ENCODE measurements at places on chromosomes 16 and 17. TPM values are rescaled to one million over a fixed set of nuclear protein-coding genes. Genes with fewer than 3 reads are reported as not detected.
A peak's percentile ranks its signal among the peaks of the same experiment; 100 is the strongest.

GRCh38 chr17:74117999-74118421 is 85.5 kb upstream of the RPL38 start:
- no peaks in the 10 kb centered on the region for H3K36me3 ChIP-seq
- H3K4me1 ChIP-seq, result no peaks in the 10 kb centered on the region
- peaks cover 5% of the 10 kb centered on the region for H3K27me3 ChIP-seq
- DNase-seq, result no peak
- no peak overlapping the region for H3K4me3 ChIP-seq

DNA sequence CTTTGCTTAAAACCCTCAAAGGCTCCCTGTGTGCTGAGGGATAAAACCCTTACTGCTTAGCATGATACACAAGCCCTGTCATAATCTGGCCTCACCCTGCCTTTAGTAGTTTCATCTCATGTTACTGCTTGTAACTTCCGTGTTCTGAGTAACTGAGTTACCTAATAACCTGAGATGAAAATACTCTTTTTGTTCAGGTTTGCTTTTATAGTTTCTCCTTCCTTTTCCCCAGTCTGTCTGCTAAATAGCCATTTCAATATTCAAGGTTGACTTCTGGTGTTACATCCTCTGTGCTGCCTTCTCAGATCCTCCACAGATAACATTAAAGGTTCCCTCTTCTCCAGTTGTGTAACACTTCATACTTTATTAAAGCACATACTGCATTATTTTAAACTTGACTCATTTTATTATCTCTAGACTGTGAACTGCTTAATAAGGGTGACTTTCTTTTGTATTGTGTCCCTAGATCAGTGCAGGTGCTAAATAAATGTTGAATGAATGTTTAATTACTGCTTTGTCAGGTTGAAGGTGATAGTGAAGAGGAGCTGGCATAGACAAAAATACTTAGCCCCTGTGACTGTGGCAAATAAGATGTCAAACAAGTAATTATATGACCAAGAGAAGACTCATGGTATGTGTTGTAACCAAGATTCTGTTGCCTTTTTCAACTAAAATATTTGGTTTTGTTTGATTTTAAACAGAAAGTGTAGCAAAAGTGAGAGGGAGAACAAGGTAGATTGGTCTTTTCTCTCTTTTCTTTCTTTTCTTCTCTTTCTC is 47.8 kb downstream of the NFAT5 start:
- DNase-seq, result peak; percentile 40
- peaks cover 3% of the 10 kb centered on the region for H3K36me3 ChIP-seq
- no peaks in the 10 kb centered on the region for H3K27me3 ChIP-seq
- peaks cover 2% of the 10 kb centered on the region for H3K4me1 ChIP-seq
- H3K4me3 ChIP-seq, result no peak overlapping the region
- peak overlapping the region; percentile 33 for H3K27ac ChIP-seq

DNA sequence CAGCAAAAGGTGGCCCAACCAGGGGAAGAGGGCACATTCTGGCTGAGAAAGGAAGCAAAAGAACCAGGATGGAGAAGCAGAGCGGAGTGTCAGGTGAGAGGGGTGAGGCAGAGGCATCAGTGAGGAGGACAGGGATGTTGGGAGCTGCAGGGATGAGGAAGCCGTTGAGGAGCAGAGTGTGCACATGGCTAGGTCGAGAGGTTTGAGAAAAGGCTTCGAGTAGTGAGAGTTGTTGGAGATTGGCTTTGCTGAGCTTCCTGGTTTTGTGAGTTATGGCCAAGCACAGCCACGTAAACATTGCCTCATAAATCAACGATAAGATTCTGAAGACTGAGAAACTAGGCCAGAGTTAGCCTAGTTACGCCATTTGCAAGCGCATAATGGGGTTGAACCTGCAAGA is 26.9 kb downstream of the DNAH2 start:
- DNase-seq, result peak; percentile 19
- H3K36me3 ChIP-seq, result no peaks in the 10 kb centered on the region
- H3K27ac ChIP-seq, result no peak overlapping the region
- peaks cover 4% of the 10 kb centered on the region for H3K4me1 ChIP-seq
- H3K4me3 ChIP-seq, result no peak overlapping the region

GRCh38 chr16:3787924-3788661 is 70.8 kb upstream of the TRAP1 start:
- H3K27me3 ChIP-seq, result no peaks in the 10 kb centered on the region
- DNase-seq, result no peak
- H3K4me3 ChIP-seq, result no peak overlapping the region
- no peak overlapping the region for H3K27ac ChIP-seq

DNA sequence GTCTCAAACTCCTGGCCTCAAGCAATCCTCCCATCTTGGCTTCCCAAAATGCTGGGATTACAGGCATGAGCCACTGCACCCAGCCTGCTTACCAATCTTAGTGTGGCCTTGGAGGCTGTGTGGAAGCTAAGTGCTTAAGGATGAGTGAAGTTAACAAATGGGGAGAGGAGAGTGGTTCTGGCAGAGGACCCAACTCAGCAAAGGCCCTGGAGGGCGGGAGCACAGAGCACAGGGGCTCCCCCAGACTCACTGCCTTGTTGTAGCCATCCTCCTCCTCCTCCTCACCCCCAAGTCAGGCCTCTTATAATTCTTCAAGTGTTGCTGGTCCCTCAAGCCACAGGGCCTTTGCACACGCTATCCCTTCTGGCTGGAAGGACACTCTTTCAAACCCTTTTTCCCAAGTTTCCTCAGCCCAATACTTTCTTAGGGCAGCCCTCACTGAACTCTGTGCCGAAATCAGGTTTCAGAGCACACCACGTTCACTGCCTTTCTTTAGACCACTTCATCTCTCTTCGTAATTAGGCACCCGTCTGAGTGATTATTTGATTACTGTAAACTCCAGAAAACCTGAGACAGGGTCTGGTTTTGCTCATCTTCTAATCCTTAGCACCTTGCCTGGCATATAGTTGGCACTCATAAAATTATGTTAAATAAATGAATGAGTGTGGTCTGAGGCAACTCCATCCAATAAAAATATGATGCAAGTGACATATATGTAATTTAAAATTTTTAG is 23.4 kb downstream of the NGFR start:
- no peak for DNase-seq
- H3K27me3 ChIP-seq, result no peaks in the 10 kb centered on the region
- no peaks in the 10 kb centered on the region for H3K36me3 ChIP-seq
- no peak overlapping the region for H3K4me3 ChIP-seq

DNA sequence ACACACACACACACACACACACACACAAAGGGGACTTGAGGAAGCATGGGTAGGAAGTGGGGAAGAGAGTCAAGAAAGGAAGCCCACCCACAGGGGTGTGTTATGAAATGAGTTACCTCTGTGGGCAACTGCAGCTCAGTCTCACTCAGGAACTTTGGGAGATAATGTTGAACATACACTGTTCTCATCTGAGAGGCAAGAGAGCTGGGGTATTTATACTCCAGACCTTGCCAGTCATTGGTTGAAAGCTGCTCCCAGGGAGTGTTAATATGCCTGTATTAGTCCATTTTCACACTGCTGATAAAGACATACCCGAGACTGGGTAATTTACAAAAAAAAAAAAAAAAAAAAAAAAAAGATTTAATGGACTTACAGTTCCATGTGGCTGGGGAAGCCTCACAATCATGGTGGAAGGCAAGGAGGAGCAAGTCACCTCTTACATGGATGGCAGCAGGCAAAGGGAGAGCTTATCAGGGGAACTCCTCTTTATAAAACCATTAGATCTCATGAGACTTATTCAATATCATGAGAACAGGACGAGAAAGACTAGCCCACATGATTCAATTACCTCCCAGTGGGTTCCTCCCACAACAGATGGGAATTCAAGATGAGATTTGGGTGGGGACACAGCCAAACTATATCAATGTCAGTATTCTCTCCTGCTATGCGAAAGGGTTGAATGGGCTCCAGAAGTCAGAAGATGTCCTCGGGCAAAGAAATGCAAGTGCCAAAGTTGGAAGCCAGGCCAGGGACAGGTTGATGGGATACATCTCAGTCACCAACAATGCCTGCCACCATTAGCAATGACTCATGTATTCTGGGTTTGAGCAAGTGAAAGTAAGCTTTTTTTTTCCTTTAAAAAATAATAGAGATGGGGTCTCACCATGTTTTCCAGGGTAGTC is 270.5 kb downstream of the MRTFB start:
- H3K27ac ChIP-seq, result no peak overlapping the region
- H3K27me3 ChIP-seq, result no peaks in the 10 kb centered on the region
- DNase-seq, result no peak
- no peak overlapping the region for H3K4me3 ChIP-seq
- H3K4me1 ChIP-seq, result no peaks in the 10 kb centered on the region

DNA sequence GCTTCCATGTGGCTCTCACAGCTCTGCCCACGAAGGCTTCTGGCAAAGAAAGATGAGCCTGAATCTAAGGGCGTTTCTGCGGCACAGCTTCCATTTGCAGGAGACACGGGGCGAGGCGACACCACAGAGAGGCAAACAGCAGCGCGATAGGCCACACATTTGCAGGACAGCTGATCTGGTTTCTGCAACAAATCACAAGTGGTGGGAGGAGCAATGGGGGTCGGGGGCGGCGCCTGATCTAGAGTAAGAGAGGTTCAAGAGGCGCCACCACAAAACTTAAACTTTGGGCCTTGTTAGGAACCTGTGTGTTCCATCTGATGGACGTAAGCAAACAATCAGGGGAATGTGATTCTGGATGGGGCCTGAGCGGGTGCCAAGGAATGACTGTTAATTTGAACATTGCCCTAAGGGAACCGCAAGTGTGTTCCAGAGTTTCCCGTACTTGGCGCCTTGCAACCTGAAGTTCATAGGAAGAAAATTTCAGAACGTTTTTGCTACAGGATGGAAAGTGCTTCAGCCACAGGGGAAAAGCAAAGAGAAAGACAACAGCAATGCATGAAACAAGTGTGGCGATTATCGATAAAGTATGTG is 18.9 kb upstream of the ENPP7 start:
- DNase-seq, result no peak
- no peak overlapping the region for H3K4me3 ChIP-seq
- H3K27ac ChIP-seq, result no peak overlapping the region
- peaks cover 3% of the 10 kb centered on the region for H3K4me1 ChIP-seq
- H3K27me3 ChIP-seq, result no peaks in the 10 kb centered on the region

DNA sequence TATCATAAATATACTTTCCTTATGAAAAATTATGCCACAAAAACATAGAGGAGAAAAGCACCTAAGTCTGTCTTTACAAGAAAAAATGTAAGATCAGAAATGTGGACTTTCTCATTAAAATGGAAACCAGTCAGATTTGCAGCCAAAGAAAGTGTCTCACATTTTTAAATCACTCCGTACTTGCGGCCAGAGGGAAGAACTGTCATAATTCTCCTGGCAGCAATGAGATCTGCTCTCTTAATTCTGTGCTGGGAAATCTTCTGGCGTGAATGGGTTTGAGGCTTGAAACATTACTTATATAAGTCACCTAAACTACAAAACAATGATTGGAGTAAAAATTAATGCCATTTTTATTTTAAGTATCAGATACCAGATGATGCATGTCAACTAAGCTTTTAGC is 10.7 kb downstream of the C16orf95 start:
- no peak overlapping the region for H3K4me3 ChIP-seq
- H3K27me3 ChIP-seq, result no peaks in the 10 kb centered on the region
- no peak for DNase-seq
- H3K27ac ChIP-seq, result no peak overlapping the region
- H3K36me3 ChIP-seq, result no peaks in the 10 kb centered on the region
- no peaks in the 10 kb centered on the region for H3K4me1 ChIP-seq

DNA sequence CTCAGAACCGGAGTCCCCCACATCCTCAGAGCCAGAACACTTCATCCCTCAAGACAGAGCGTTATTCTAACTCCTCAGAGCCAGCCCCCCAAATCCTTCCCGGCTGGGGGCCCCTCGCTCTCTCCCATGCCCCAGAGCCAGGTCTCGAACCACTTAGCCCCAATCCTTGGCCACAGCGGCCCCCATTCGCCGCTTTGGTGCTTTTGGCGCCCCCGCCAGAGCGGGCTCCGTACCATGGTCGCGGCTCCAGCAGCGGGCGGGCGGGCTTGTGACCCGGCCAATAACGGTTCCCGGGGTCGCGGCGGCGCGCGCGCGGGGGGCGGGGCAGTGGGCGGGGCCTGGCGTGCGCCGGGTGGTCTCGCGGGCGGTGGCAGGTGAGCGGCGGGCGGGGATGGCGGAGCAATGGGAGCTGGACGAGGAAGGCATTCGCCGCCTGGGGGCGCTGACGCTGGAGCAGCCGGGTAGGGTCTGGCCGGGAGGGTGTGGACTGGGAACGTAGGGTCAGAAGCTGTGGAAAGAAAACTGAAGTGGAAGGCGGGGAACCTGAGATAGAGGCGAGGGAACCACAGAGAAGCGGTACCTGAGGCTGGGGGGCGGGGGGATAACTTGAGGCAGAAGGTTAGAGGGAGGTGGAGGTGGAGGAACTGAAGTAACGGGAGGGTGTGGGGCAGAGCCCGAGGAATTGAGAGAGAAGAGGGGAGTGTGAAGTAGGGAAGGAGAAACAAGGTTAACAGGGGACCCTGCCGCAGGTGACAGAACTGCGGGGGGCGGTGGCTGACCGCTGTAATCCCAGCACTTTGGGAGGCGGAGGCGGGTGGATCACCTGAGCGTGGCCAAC is at the start of the genes KCTD19 and LRRC36:
TSS of gene KCTD19 (minus strand) at position 270 of the 838 bp plus-strand sequence. CDS start at position 236, 34 bp downstream.
TSS of gene LRRC36 (plus strand) at position 344 of the 838 bp plus-strand sequence. CDS start at position 392, 48 bp downstream.
- no peaks in the 10 kb centered on the region for H3K4me1 ChIP-seq
- no peaks in the 10 kb centered on the region for H3K27me3 ChIP-seq
- H3K27ac ChIP-seq, result no peak within 1 kb of the TSS

GRCh38 chr17:75535119-75535537 is 9.6 kb downstream of the LLGL2 start:
- H3K27me3 ChIP-seq, result no peaks in the 10 kb centered on the region
- no peak overlapping the region for H3K4me3 ChIP-seq
- H3K4me1 ChIP-seq, result no peaks in the 10 kb centered on the region

GRCh38 chr16:76835339-76835738 is 355.7 kb upstream of the MON1B start:
- H3K4me3 ChIP-seq, result no peak overlapping the region
- no peaks in the 10 kb centered on the region for H3K27me3 ChIP-seq
- no peak overlapping the region for H3K27ac ChIP-seq
- no peak for DNase-seq
- no peaks in the 10 kb centered on the region for H3K36me3 ChIP-seq
- H3K4me1 ChIP-seq, result no peaks in the 10 kb centered on the region

DNA sequence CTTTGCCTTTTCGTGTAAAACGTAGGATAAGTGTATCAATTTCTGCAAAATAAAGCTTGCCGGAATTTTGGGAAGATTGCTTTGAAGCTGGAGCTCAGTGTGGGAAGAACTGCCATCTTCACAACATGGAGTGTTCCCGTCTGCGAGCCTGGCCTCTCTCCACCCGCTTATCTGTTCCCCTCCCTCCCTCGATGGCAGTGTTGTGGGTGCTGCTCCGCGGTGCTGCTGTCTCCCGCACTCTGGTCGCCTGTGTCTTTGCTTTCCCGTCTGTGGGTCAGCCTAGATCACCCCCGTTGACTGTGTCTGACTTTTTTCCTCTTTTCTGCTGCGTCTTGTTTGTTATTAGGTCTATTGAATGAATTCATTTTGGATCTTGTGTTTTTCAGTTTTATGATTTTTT is 17.0 kb downstream of the ACSF3 start:
- H3K4me1 ChIP-seq, result peaks cover 3% of the 10 kb centered on the region
- H3K27ac ChIP-seq, result no peak overlapping the region
- no peaks in the 10 kb centered on the region for H3K27me3 ChIP-seq
- DNase-seq, result no peak

- H3K4me1 ChIP-seq, result no peaks in the 10 kb centered on the region
- H3K27ac ChIP-seq, result no peak overlapping the region
- H3K36me3 ChIP-seq, result no peaks in the 10 kb centered on the region
- no peak overlapping the region for H3K4me3 ChIP-seq
- peaks cover 26% of the 10 kb centered on the region for H3K27me3 ChIP-seq
Observed at GRCh38 chr16:88639231-88640038, 1.1 kb downstream of the IL17C start.

Gene CIITA
- polyA plus RNA-seq, result 29.1 TPM

Gene TNS4
- polyA plus RNA-seq, result 2.0 TPM

Gene PPP1R1B
- polyA plus RNA-seq, result 36.4 TPM

Gene TMC8
- 15.7 TPM for polyA plus RNA-seq

Gene CCDC102A
- 3.6 TPM for polyA plus RNA-seq

Gene PYY
- not detected for polyA plus RNA-seq

Gene DCTN5
- 10.5 TPM for polyA plus RNA-seq

Data from lung (tissue), 17 donors.